ENCODE measurements at places on chromosomes 6 and 20. TPM values are rescaled to one million over a fixed set of nuclear protein-coding genes. Genes with fewer than 3 reads are reported as not detected.

- no peak overlapping the region for H3K4me3 ChIP-seq
- no peaks in the 10 kb centered on the region for H3K27me3 ChIP-seq
- no peak for DNase-seq
- H3K27ac ChIP-seq: no peak overlapping the region
Observed at GRCh38 chr20:53126185-53126584, 154.0 kb downstream of the TSHZ2 start.

- H3K4me3 ChIP-seq: no peak overlapping the region
- H3K36me3 ChIP-seq: no peaks in the 10 kb centered on the region
- H3K27ac ChIP-seq: no peak overlapping the region
Observed at GRCh38 chr6:135936606-135937005, 85.1 kb downstream of the PDE7B start.

DNA sequence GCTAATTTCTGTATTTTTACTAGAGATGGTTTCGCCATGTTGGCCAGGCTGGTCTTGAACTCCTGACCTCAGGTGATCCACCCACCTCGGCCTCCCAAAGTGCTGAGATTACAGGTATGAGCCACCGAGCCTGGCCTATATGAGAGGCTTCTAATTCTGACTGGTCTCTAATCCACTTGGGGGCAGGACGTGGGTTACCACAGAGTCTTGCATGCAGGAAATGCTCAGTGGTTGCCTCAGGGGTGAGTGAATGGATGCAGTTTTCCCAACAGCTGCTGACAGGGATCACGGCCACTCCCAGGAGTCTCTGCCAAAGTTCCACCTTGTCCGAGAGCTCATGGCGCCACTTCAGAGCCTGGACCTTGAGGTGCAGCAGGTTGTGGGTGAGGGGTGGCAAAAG lies 6.4 kb upstream of the FANCE start:
- no peak overlapping the region for H3K27ac ChIP-seq
- H3K27me3 ChIP-seq: no peaks in the 10 kb centered on the region
- no peak overlapping the region for H3K4me3 ChIP-seq
- DNase-seq: no peak
- H3K36me3 ChIP-seq: no peaks in the 10 kb centered on the region

Gene C6orf15
- not detected for total RNA-seq
